ENCODE measurements at places on chromosomes 7 and 10.

- no peak for DNase-seq
Observed at GRCh38 chr10:21260506-21261149, 264.9 kb downstream of the SKIDA1 start.

- DNase-seq, result no peak
Observed at GRCh38 chr7:74193913-74194312, 15.9 kb upstream of the LAT2 start.

DNA sequence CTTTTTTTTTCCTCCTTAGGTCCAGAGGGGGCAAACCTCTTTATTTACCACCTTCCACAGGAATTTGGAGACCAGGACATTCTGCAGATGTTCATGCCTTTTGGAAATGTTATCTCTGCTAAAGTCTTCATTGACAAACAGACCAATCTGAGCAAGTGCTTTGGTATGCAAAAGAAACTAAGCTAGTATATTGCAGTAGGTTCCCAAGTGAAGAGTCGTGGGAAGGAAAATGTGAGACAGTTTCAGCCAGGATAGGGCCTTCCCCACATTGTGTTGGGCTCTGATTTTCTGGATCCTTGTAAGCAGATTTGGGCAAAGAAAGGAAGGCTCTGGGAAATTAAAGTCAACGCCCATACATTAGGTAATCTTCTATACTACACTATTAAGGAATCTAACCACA, 285.6 kb downstream of the USP6NL start:
- no peak for DNase-seq

DNA sequence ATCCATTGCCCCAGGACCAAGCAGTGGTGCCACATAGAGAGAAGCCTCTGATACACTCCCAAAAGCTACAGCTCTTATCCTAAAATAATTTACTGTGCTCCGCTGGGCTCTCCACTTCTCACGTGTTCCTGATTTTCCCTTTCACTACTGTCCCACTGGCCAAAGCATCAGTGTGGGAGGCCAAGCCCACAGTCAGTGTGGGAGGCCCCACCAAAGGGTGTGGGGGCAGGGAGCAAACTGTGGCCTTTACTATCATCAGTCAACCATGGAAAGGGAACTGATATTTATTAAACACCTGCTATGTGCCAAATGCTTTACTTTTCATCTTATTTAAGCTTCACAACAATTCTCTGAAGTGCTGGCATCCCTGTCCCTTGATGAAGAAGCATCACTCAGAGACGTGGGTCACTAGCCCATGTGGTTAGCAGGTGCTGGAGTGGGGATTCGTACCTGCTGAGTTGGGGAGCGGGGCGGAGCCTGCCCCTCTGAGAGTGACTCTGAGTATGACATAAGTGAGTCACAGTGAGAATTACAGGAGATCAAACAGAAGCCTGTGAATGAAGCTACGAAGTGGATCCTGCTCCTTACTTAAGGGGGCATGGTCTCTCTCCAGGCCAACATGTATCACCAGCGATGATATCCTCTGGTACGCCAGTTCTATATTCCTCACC, 50.4 kb downstream of the PYROXD2 start:
- no peak for DNase-seq

DNA sequence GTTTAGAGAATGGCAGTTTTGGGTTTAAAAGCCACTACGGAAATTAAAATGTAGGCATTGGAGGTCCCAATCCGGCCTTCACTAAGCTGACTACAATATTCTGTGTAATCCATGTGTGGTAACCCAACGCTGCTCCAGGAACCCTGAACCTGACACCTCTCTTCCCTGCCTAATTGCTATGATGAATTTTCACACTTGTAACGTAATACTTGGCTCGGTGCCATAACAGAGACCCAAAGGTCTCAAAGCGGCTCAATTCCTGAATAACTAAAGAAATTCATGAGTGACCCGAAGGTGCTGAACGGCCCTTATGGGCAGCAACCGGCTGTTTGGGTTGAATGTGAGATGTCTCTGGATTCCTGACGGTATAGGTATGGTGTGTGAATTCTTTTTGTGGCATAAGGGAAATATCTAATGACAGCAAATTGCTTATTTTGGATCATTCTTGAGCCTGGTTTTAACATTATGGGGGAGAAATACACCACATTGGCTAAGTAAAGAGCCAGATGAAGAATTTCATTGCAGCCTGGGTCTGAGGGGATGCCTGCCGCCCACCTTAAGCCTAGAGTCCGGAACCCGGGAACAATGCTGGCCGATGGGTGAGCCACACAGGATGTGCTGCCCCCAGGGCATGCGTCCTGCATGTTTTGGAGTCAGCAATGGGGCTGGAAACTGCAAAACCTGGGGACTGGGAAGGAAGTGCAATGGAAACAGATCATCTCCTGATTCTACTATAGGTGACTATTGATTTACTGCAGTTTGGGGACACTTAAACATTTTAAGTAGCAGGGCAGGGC, 69.7 kb upstream of the FZD8 start:
- no peak for DNase-seq

- no peak for DNase-seq
Observed at GRCh38 chr7:73707045-73707631, 12.3 kb downstream of the STX1A start.

DNA sequence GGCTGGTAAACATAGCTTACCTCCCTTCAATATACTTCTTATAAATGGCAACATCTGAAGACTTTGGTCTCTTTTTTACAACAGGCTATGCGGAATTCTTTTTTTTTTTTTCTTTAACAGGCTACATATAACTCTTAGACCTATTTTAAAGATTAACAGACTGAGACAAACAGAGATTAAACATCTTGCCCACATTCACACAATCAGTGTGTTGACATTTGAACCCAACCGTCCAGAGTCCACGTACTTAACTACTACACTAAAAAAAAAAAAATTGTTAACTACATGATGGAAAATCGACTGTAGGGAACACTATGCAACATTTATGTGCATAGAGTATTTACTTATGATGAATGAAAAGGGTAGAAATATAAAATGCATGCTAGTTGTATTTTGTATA, 298.5 kb downstream of the ELMO1 start:
- DNase-seq, result no peak
